ENCODE measurements at places on chromosomes 3 and 15. TPM values are rescaled to one million over a fixed set of nuclear protein-coding genes. Genes with fewer than 3 reads are reported as not detected.

The TRH gene
- total RNA-seq, result not detected

The BHLHE40 gene
- total RNA-seq, result 115 TPM

The IL17RC gene
- total RNA-seq, result 15.2 TPM

The NAA50 gene
- total RNA-seq, result 192 TPM

The MST1 gene
- 1.6 TPM for total RNA-seq

The EXD1 gene
- not detected for total RNA-seq

All from A549 treated with DMSO at 1 μM for 4 hours (cell line).